ENCODE measurements at places on chromosomes 11 and 22.

- peak; percentile 30 for DNase-seq
Observed at GRCh38 chr11:11620921-11621572, 758 bp downstream of the GALNT18 start.

DNA sequence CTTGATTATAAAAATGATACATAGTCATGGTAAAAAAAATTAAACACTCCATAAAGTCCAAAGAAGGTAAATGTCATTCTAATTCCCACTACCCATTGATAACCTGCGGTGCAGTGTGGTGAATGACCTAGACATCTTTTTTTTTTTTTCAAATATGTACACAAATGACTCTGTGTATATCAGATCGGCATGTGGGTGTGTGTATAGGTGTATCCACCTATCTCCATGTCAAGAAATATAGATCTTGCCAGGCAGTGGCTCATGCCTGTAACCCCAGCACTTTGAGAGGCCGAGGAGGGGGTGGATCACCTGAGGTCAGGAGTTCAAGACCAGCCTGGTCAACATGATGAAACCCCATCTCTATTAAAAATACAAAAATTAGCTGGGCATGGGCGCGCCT, 18.4 kb upstream of the CBX6 start:
- no peak for DNase-seq

- DNase-seq, result no peak
Observed at GRCh38 chr11:12185914-12186313, 75.5 kb downstream of the MICAL2 start.

GRCh38 chr11:134847083-134847715, 435.2 kb upstream of the B3GAT1 start:
- DNase-seq, result no peak

DNA sequence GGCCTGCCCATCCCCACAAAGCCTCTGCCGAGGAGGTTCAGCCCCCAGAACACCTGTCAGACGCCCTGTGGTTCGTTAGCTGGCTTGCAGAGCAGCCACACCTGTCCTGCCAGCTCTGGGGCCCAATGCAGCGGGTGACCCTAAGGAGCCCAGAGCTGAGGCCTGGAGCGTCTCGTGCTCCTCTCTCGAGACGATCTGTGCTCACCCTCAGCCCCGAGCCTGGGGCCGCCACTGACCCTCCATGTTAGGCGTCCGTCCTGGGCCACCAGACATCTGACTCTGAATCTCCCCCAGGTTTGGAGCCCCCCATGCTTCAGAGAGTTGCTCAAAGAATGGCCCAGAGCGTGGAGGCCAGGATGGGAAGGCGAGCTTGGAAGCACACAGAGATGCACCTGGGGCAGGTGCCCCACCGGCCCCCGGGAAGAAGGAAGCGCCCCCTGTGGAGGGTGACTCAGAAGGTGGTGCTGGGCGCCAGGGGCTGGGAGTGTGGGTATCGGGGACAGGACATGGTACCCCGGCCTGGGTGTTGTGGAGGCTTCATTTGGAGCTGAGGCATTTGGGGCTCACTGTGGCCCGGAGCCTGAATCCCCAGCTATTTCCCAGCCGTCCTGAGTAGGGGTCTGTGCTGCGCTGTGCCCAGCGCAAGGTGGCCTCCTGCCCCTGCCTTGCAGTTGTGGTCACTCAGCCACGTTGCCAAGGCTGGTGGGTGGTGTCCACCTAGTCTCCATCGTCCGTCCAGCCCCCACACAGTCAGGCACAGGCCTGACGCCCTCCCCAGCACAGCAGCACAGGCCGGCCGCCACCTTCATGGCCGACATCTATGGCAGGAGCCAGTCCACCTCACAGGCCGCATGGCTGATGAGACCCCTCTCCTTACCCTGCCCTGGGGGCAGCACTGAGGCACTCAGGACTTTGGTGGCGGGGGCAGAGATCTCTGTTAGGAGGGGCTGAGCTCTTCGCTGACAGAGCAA, 36.2 kb downstream of the SBF1 start:
- DNase-seq, result no peak

- no peak for DNase-seq
Observed at GRCh38 chr11:70751142-70751734, 352.9 kb downstream of the CTTN start.

GRCh38 chr11:110833033-110833484, 120.8 kb upstream of the ARHGAP20 start:
- no peak for DNase-seq

- no peak for DNase-seq
Observed at GRCh38 chr11:76495019-76495418, 50.2 kb downstream of the EMSY start.

GRCh38 chr11:101825531-101825930, 89.3 kb upstream of the CEP126 start:
- no peak for DNase-seq

DNA sequence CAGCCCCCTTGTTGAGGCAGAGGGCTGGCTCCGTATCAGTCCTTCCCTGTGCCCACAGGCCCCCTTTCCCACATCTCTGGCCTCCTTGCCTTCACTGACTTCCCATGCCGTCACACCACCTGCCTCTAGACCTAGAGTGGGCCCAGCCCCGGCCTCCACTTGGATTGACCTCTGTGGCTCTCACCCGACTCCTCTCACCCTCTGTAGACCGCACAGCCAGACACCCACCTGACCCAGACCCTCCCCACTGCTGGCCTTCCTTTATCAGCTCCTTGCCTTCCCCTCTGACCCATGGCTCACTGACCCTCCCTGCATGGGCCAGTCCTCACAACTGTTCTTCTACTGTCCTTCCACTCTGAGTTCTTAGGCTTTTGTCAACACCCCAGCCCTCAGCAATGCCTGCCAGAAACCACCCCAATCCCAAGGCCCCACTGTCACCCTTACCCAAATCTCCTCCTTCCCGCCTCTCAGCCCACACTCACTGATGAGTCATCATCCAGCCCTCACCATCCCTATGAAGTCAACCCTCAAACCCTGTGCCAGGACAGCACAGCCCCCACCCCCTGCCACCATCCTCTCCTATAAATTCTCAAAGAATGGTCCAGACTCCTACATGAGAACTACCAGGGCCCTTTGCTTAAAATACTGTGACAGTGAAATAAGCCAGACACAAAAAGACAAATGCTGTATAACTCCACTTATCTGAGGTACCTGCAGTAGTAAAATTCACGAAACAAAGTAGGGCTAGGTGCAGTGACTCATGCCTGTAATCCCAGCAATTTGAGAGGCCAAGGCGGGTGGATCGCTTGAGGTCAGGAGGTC, 53.4 kb downstream of the SCGB1A1 start:
- no peak for DNase-seq

DNA sequence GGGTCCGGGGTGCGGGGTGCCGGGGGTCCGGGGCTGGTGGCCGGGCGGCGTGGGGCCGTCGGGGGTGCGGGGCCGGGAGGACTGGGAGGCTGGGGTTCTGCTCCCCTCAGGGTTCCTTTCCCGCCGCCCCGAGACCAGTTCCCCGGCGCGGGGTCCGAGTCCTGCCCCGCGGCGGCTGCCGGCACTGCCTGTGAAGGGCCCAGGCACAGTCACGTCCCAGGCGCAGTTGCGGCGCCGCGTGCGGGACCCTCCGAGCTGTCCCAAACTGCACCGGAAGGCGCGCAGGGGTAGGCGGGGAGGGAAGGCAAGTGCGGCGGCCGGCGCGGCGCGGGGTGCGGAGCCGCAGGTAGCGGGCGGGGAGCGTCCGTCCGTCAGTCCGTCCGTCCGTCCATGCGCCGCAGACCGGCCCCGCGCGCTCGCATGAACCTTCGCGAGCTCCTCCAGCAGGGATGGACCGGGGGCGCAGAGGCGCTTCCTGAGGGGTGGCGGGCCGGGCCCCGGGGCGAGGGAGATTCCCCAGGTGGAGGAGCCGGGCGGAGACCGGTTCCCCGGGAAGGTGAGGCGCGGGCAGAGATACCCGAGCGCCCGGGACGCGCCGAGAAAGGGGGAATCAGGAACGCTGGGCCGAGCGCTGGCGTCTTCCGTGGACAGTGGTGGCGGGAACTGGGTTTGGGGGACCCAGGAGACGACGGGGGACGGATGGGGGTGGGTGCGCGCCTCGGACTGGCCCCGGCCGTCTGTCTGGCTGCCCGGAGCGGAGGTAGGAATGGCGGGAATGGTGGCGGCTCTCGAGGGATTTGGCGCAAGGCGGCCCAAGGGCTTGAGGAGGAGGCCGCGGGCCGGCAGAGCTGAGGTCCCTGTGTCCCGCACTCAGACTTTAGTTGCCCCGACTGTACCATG, 3.1 kb upstream of the ADORA2A start:
- DNase-seq, result peak; percentile 46

GRCh38 chr22:28044546-28045173, 125.6 kb upstream of the PITPNB start:
- DNase-seq, result no peak

GRCh38 chr22:49502126-49502826, 325.4 kb downstream of the BRD1 start:
- DNase-seq, result peak; percentile 6

- DNase-seq, result no peak
Observed at GRCh38 chr11:32034680-32035079, 56.2 kb upstream of the RCN1 start.

All from stimulated activated CD4-positive, alpha-beta T cell treated with anti-CD3 and anti-CD28 coated beads, Interleukin-1b, Interleukin-23, amount 100 ng/mL, for 48 hours (primary cell).